Stimulated activated CD8-positive, alpha-beta memory T cell treated with anti-CD3 and anti-CD28 coated beads, Interleukin-12 subunit alpha, Interleukin-12 subunit beta, amount 100 ng/mL, for 4 hours (primary cell): ENCODE measurements at places on chromosomes 12 and 14.

DNA sequence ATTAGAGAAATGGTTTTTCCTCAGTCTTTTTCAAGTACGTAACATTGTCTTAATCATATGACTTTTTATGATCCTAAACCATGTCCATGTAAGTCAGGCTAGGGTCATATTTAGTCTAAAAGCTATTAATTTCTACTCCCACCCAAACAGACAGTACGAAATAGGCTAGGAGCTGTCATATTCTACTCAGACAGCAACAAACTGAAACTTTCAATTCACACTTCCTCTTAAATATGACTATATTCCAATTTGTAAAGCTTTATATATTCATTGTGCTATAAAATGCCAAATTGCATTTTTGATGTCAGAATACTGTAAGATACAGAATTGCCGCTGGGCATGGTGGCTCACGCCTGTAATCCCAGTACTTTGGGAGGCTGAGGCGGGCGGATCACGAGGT, 3.5 kb downstream of the NUP37 start:
- no peak for DNase-seq

DNA sequence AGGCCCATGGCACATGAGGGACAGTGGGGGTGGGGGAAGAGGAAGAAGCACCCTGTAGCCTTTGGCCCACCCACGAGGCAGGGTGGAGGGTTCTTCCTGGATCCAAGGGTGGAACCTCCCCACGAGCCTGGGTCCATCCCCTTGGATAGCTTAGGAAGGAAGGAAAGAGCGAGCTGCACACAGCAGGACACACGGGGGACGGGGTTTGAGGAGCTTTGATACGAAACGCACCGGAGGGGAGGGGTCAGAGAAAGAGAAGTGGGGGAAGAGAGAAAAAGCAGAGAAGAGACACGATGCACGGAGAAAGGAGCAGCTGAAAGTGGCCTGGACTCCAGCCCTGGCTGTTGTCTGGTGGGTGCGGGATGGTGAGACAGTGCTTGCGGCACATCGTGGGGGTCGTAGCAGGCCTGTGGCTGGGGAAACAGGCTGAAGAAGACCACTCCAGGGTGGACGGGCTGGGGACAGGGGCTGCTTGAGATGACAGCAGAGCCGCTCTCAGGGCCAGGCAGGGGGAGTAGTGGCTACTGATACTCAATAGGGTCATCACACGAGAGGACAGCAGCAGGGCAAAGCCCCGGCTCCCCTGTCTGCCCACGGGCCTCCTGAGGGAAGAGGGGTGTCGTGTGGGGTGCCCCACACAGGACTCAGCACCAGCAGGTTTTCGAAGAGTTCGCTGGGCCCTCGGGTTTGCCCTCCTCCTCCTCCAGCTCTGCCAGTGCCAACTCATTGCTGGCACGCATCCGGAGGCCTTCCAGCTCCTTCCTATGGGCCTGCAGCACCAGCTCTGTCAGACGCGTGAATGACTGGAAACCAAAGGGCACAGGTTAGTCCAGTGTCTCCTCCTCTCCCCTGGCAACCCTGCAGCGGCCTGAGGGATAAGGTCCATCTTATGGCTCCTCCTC, 5.4 kb upstream of the GPX2 start:
- DNase-seq = no peak

DNA sequence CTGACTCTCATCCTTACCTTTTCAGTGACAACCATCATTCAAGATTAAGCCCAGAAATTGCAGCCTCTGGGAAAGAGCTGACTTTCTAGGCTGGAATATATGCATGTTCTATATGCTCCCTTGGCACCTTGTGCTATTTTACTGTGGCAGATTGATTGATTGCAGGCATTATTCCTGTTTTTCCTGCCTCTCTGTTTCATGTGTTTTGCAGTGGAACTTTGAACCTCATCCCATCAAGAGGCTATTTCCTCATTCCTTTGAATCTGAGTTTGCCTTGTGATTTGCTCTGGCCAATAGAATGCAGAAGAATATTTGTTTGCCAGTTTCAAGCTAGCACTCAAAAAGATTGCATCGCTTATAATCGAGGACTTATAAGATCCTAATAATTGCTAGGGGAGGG, 174.8 kb upstream of the DCN start:
- no peak for DNase-seq

DNA sequence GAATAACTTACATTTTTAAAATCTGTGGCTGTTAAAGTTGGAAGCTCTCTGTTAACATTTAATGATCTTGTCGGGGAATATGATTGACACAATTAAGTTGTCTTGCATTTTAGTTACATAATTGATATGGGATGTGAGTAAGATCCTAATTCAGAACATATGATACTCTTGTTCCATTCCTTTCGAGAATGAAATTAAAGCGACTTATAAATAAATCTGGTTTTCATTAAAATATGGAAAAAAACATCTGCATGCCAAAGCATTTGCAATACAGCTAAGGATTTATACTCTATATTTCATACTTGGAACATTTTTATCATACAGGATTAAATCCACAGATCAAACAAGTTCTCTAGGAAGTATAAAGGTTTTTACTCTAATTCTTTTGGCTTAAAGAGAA, 52.0 kb downstream of the SLC38A6 start:
- no peak for DNase-seq

- DNase-seq = no peak
Observed at GRCh38 chr12:65685514-65685913, 138.8 kb upstream of the HMGA2 start.

- no peak for DNase-seq
Observed at GRCh38 chr12:91194500-91194899, 11.9 kb upstream of the DCN start.

- DNase-seq = no peak
Observed at GRCh38 chr12:54734196-54734950, 86.2 kb upstream of the DCD start.

DNA sequence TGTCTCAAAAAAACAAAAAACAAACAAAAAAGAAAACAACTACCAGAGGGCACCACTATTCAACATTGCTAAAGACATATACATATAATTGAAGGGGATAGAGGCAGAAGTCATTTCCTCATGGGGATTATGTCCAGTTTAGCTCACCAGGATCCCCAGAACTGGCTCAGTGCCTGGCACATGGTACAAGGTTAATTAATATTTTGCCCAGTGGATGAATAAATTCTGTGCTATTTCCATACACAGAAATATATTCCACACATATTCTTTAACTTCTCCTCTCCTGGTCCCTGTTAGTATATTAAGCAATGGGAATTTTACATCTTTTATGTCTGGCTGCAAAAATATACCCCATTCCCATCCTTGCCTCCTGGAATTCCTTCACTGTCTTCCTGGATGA, 6.7 kb downstream of the FOS start:
- DNase-seq = no peak

DNA sequence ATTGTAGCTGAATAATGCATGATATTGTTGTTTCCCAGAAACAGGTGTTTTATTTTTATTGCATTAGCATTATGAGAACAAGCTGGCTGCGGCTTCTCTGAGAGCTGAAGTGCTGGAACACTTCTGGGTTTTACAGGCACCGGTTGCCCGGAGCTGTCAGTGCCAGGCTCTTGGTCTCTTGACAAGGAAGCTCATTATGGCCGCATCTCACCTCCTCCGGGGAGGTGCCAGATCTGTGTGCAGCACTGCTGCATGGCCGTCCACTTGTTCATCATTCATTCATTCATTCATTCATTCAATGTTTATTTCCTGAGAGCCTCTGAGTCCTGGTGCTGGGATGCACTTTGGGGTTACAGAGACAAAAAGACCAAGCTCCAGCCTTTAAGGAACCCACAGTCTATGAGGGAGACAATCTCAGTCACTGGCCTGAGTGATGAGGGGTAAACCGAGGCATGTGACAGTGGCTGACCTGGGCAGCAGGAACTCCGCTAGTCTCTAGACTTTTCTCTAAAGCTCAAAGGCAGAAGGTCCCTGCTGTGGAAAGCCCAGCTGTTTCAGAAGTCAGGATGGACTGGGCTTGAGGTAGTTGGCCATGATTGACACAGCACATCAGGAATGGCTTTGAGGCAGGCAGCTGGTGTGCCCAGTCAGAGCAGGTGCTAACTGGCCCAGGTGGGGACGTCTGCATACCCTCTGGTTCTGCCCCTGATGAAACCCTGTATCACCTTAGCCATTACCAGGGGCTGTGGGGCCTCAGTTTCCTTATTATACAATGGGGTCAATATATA, 181.0 kb downstream of the ADGRD1 start:
- DNase-seq = no peak

DNA sequence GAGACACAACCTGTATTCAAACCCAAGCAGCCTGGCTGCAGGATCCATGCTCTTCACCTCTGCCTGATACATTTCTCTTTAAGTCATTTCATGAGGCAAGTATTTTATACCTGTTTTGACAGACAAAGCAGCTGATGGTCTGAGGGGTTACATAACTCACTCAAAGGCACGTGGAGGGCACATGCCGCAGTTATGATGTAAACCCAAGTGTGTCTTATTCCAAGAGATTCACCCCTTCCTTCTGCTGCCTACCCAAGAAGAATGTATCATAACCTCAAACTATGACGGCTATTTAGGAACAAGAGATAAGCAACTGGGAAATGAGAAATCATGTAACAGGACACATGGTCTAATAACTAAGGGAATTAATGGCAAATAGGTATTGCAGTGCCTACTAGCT, 329.8 kb upstream of the TMPO start:
- DNase-seq = no peak

DNA sequence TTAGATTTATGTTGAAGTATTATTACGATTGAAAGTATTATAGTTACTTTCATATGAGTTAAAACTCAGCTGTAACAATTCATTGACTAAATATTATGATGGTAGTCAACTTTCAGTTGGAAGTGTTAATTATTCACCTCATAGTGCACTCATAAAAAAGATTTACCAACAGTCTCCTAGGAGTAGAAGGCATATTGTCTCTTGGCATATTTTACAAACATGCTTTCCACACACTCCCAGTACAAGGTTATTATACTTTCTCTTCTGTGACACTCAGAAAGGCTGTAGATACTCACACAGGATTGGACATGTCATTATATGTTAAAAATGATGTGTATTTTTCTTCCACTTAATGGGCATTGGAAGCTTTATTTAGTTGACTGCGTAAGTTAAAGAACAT, 147.1 kb downstream of the NPAS3 start:
- no peak for DNase-seq

DNA sequence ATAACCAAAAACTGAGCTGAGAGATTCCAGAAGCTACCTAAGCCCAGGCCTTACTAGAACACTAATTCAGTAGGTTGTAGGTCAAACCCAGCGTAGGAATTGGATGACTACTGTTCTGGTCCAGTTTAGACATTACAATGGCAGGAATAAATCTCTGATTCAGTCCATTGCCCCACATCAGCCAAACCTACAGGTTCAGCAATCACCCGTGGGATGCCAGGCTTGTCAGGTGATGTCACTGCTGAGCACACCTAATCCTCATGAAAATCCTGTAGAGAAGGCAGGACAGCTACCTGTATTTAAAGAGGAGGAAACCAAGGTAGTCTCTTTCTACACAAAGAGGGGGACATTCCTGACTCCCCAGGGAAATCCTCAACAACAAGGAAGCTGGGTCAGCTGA, 63.7 kb downstream of the RFX4 start:
- DNase-seq = no peak

GRCh38 chr12:50933459-50934124, 18.8 kb upstream of the HIGD1C start:
- no peak for DNase-seq

GRCh38 chr12:94433744-94434143, 25.9 kb downstream of the CEP83 start:
- DNase-seq = no peak

GRCh38 chr14:91253795-91254323, 9.4 kb upstream of the GPR68 start:
- DNase-seq = no peak

DNA sequence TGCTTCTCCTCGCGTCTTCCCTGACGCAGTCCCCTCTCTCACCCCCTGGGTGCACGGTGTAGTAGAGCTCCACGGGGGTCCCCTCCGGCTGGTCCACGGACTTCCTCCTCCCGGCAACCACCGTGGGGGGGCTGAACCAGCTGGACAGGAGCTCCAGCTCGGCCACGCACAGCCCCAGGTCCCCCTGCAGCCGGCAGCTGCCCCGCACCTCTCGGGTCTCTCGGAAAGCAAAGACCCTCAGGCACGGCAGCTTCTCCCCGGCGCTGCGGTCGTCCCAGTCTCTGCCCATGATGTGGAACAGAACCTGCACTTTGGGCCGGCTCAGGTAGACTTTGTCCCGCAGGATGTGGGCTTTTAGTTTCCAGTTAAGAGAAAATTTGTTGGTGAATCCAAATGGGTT, 203.8 kb downstream of the TMEM132D start:
- DNase-seq = no peak

DNA sequence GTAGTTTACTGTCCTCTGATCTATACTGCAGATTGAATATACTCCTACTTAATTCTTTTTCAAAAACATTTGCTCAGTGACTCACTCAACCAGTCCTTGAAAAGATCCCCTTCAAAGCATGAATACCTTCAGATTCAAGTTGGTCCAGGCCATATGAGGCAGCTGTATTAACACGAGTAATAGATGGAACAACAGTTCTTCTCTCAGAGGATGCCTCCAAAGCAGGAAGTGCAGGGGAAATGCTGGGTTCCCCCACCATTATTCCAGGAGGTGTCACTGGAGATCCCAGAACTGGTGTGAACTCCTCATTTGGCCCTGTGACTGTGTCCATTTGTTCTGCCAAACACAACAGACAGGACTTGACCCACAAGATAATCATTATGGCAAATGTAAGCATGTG, 20.6 kb downstream of the ARMH4 start:
- DNase-seq = no peak

- DNase-seq = no peak
Observed at GRCh38 chr12:92992041-92992440, 62.9 kb upstream of the EEA1 start.

- DNase-seq = no peak
Observed at GRCh38 chr14:101478796-101479410, 82.4 kb upstream of the DIO3 start.

GRCh38 chr14:31051023-31051422, 24.8 kb upstream of the STRN3 start:
- DNase-seq = no peak
